Caki2 (cell line): ENCODE measurements at places on chromosomes 2 and 18. TPM values are rescaled to one million over a fixed set of nuclear protein-coding genes. Genes with fewer than 3 reads are reported as not detected.

The COL4A3 gene
- 3.4 and 3.9 TPM in 2 replicates for total RNA-seq

The HOXD12 gene
- not detected in 2 replicates for total RNA-seq

The SLC5A7 gene
- not detected in 2 replicates for total RNA-seq

DNA sequence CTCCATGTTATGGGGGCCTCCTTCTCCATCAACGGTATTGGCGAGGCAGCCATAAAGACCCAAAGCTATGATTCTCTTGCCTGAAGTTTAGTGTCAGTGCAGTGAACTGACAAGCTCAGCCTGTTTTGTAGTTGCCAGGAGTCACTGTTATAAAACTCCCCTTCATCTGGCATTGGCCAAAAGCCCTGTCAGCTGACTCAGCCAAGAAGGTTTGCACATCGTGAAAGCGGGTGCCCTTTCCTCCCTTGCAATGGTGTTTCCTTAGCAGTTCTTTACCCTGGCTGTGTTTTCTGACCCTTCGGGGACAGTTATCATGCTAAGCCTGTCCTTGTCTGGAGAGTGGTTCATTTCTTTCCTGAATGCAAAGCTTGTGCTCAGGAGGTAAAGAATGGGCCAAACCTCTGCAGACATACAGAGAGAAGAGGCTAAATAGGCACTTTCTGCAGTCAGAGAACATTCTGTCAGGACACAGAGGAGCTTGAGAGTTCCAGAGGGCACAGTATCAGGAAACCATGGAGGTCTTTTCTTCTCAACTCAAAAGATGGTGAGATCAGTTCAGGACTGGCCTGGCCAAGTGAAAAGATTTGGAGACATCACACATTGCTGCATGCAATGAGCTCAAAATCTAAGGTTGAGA is 414.2 kb downstream of the ZNF521 start:
- DNase-seq, result no peak

DNA sequence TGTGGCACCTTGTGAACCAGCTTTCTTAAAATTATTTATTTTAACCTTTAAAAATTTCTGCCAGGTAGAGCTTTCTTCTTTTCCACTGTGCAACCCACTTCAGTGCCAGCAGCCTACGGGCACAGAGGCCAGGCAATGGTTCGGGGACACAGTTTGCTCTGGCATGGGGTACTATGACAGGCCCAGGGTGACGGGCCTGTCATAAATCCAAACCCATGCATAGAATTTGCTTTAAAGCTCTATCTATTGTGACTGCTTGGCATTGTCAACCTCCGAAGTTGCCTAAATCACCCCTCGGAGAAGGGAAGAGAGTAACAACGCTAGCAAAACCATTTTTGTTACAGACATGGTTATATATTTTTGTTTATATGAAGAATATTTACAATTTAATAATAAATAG is 1.5 kb downstream of the ODC1 start:
- no peak for DNase-seq

DNA sequence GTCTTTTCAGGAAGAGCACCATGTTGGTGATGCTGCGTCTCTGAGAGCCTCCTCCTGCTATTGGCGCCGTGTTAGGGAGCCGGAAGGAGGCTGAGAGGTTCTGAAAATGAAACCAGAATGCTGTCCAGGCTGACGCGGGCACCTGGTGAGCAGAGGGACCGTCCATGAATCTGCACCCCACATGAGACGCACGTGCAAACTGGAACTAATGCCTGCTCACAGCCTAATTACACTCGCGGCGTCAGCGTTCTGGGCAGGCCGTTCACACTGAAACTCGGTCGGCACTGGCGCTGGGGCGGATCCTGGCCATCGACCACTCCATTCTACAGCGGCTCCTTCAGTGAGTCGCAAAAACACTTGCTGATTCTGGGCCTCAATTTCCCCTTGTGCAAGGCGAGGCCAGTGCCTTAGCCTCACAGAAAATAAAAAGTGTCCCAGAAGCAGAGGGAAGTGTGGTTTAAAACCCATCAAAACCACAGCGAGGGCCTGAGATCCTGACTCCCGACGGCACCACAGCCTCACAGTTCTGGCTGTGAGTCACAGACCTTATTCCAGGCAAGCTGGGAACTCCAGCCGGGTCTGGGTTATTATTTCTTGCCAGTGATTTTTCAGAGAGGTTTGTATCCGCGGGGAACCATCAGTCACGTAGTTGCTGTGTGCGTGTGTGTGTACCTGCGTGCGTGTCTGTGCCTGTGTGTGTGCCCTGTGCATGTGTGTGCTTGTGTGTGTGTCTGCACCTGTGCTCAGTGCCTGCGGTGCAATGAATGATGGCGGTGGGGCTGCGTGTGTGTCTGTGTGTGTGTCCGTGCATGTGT is 49.1 kb upstream of the CTDP1 start:
- no peak for DNase-seq

- DNase-seq, result no peak
These were observed 1.4 kb upstream of the CAPN10 start for GRCh38 chr2:240585101-240585500.
